Esophagus muscularis mucosa (tissue), 4 donors: ENCODE measurements at places on chromosomes 7 and 10. TPM values are rescaled to one million over a fixed set of nuclear protein-coding genes. Genes with fewer than 3 reads are reported as not detected.

Gene HOXA1
- 0.17 TPM for total RNA-seq

Gene TMEM196
- total RNA-seq, result not detected

Gene COX15
- total RNA-seq, result 23.3 TPM

Gene EVX1
- total RNA-seq, result not detected

Gene GPRIN2
- total RNA-seq, result 2.2 TPM

Gene MBL2
- not detected for total RNA-seq

Gene DEPP1
- 413 TPM for total RNA-seq

Gene EMX2
- not detected for total RNA-seq

Gene PAPOLB
- 0.46 TPM for total RNA-seq

Gene HTR5A
- total RNA-seq, result not detected

Gene PODXL
- total RNA-seq, result 24.5 TPM

Gene EFCAB10
- total RNA-seq, result not detected

Gene GPR146
- 12.5 TPM for total RNA-seq
